ENCODE measurements at places on chromosomes 6 and 20.

- DNase-seq, result no peak
These were observed 62.8 kb downstream of the LY86 start for GRCh38 chr6:6651335-6651734.

GRCh38 chr20:49612127-49612738, 44.3 kb upstream of the PTGIS start:
- peak; percentile 93 for DNase-seq

DNA sequence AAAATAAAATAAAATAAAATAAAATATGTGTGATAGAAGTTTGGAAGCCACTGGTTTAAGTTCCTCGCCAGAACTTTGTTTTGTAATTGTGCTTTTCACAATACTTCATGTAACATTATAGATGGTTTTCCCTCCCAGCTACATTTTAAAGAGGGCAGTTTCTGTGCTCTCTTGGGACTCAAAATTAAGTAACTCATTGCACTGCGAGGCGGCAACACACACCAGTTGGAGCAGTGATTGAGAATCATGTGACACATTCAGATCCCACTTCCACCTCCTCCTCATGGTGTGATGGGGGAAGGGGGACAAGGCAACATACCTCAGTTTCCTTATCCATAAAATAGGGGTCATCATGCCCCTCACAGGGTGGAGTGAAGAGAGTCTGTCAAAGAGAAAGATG, 7.5 kb downstream of the C2 start:
- DNase-seq, result no peak

- DNase-seq, result no peak
These were observed 105.0 kb downstream of the KLHL32 start for GRCh38 chr6:97029552-97029951.

DNA sequence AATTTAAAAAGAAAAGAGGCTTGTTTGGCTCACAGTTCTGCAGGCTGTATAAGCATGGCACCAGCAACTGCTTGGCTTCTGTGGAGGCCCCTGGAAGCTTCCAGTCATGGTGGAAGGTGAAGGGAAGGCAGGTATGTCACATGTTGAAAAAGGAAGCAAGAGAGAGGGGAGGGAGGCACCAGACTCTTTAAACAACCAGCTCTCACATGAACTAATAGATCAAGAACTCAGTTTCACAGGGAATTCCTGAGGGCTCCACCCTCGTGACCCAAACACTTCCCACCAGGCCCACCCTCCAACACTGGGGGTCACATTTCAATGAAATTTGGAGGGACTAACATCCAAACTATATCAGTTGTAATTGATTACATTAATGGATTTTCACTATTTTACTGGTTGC, 127.9 kb upstream of the MLIP start:
- DNase-seq, result no peak

DNA sequence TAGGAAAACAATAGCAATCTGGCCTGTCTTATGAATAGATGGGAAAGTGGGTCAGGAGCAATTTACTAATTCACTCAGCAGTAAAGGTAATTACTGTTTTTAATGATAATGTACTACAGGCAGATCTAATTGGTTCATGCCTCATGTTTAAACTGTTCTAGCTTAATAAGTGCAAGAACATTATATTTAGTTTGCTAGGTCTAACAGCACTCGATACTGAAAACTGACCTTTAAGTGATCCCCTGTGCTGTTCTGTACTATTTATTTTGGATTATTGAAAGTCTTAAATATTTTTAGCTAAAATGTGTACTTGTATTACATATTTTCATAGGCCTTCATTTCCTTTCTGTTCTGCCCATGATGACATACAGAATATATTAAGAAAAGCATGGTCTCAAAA, 998.0 kb upstream of the GJE1 start:
- DNase-seq, result no peak

DNA sequence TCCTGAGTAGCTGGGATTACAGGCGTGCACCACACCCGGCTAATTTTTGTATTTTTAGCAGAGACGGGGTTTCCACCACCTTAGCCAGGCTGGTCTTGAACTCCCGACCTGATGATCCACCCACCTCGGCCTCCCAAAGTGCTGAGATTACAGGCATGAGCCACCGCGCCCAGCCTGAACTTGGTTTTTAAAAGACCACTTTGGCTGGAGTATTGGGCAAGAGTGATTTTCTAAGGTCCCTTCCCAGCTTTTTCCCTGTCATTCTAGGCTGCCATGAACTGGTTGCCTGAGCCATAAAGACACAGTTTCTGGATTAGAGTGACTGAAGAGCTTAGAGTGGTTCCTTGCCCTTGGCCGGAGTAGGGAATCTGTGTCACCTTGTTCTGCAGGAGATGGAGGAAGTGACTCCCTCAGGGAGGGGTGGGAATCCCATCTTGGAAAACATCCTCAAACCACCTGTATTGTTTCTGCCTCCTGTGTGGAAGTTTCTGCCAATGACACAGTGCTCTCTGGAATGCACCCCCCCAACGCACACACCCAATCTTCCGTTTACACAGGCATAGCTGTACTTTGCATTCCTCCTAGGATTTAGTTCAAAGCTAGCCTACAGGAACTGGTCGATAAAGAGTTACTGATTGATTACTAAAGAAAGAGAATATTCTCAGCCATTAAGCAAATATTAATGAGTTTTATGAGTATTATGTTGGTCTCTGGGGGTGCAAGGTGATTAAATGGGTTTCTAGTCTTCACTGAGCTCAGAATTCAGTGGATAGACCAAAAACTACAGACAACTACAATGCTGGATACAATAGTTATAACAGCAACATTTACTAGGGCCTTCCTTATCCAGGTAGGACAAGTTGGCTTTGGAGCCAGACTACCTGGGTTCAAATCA, 18.2 kb downstream of the BCL2L1 start:
- no peak for DNase-seq

- no peak for DNase-seq
These were observed 173.4 kb downstream of the MRPL14 start for GRCh38 chr6:43953794-43954310.

- no peak for DNase-seq
These were observed 38.9 kb downstream of the ORC3 start for GRCh38 chr6:87628881-87629280.

GRCh38 chr20:3221398-3222226, 12.3 kb downstream of the ITPA start:
- no peak for DNase-seq

GRCh38 chr6:38273325-38273724, 366.4 kb downstream of the BTBD9 start:
- DNase-seq, result no peak

DNA sequence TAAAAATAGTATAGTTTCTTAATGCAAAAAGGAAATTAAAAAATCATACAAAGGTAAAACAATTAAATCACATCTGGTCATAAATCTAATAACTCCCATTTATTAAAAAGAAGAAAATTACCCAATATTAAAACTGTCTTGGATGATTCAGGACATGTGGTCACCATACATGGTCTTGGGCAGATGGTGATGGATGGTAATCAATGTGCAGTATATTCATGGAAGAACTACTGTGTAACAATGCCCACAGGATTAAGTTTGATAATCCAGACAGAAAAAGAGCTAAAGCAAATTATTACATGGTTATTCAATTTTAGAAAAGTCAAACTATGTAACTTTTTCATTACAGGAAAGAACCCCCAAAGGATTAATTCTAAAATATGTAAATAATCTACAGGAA, 480.6 kb downstream of the QKI start:
- no peak for DNase-seq

DNA sequence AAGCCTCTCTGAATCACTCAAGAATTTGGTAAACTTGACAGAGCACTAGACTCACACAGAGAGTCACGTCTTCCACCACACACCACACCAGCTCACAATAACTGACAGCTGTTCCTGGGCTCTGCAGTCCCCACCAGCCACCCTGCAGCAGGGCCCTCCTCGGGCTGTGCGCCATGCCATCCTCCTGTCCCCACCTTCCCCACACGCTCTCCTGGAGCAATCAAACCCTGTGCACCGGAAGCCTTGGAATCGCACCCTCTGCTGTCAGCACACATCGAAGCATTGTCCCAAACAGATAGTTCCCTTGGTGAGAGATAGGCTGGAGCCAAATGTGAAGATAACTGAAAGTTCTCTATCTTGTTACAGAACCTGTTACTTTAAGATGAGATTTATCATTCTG, 191.0 kb downstream of the TBXT start:
- no peak for DNase-seq

- DNase-seq, result no peak
These were observed 18.7 kb downstream of the PTPN1 start for GRCh38 chr20:50528804-50529351.

GRCh38 chr6:14095437-14095836, 22.1 kb upstream of the CD83 start:
- no peak for DNase-seq

DNA sequence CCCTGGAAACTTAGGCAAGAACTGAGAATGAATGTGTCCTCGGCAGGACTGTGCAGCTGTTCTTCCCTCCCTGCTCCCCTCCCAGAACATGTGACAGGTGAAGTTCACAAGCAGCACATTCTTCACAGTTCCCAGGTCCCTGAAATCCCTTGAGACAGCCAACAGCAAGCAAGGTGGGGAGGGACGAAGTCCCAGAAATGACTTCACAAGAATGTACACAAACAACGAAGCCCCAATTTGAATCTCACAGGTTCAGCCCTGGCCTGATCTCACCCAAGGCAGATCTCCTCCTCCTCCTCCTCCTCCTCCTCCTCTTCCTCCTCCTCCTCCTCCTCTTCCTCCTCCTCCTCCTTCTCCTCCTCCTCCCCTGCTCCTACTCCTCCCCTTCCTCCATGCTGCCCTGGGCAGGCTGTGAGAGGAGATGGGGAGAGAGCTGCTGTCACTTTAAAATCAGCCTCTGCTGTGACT, 32.4 kb downstream of the WRNIP1 start:
- DNase-seq, result no peak

- DNase-seq, result no peak
These were observed 52.4 kb upstream of the TULP4 start for GRCh38 chr6:158259845-158260244.

- peak; percentile 35 for DNase-seq
These were observed 7.9 kb downstream of the RREB1 start for GRCh38 chr6:7115543-7116231.

GRCh38 chr6:169589699-169590257, 112.1 kb downstream of the WDR27 start:
- DNase-seq, result no peak

DNA sequence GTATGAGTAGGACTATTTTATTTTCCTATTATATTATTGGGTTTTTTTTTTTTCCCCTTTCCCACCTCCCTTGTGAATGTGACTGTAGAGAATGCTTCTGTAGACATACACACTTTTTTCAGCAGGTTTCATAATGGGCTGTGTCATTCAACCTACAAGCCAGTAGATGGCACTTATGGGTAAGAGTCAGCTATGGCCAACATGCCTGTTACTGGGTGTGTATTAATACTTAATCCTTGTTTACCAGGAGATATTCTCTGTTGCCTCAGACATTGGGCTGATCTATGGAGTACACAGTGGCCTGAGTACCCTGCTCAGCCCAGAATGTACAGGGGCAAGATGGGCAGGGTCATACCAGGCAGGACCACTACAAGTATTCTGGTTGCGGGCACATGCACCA, 382.5 kb downstream of the EPHA7 start:
- no peak for DNase-seq

GRCh38 chr6:106087548-106088325, 1.6 kb downstream of the PRDM1 start:
- DNase-seq, result peak; percentile 59

- no peak for DNase-seq
These were observed 69.5 kb downstream of the SRC start for GRCh38 chr20:37415118-37416085.

DNA sequence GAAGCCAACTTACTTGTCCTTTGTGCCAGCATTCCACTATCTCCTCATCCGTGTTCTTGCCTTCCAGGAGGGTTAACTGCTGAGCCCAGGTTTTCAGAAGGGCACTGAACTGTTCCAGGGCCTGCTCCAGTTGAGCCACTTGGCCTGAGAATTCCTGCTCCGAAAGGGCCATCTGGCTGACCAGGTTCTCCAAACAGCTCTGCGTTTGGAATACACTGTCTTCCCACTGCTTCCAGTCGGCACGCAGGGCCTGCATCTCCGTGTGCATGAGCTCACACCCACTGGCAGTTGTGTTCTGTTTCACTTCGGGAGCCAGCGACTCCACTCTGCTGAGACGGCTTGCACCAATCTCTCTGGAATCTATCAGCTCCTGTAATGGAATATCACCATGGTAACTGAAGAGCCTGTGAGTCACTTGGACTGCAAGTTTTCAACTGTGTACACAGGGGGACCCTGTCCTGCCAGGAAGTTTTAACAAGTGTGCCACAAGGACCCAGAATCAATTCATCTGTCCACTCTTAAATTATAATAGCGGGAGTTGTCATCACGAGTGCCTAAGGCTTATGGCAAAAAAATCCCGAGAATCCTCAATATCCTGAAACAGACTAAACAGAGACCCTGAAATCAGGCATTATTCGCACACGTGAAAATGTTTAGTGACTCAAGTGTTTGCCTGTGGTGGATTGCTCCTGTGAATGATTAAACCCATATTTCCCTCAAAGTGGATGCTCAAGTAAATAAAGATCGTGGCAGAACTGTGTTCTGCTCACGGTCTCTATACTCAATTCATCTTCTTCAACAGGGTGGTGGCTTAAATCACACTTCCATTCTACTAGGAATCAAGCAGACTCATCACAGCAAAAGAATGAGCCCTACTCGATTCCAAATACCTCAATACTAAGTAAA, 255.9 kb downstream of the SYNE1 start:
- peak; percentile 86 for DNase-seq

- no peak for DNase-seq
These were observed 48.5 kb downstream of the FYN start for GRCh38 chr6:111824608-111825337.

DNA sequence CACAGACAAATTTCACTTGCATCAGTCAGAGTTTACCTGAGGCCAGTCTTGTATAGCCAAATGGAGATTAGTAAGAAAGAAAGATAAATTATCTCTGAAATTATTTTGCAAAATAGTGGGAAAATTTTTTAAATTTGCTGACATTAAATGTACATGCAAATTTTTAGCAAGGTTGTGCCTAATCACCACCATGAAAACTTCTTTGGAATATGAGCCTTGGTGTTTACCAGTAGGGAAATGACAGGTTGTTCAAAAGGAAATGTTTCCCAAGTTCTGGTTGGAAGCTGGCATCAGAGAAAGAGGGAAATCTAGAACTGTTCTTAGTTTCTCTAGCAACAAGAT, 34.4 kb upstream of the LOC128125822 start:
- DNase-seq, result no peak

- no peak for DNase-seq
These were observed 516.0 kb downstream of the LMBRD1 start for GRCh38 chr6:69280858-69281257.

DNA sequence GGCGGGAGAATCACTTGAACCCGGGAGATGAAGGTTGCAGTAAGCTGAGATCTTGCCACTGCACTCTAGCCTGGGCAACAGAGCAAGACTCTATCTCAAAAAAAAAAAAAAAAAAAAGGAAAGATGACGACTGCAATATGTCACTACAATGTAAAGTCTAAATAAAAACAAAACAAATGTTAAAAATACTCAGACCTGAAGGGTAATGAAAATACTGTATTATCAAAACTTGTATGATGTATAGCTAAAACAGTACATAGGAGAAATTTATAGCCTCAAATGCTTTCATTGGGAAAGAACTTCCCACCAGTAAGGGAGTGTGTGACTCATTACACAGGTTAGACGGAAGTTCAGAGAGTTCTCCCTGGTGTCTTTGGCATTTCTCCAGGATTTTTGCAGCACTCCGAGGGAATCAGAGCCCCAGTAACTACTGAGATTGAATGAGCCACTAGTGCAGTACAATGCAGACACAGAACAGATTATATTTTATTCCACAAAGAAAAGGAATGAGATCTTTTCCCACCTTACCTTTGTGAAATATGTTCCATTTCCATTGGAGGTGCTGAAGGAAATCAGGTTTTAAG, 12.5 kb upstream of the RALGAPB start:
- DNase-seq, result no peak
